Activated naive CD4-positive, alpha-beta T cell treated with anti-CD3 and anti-CD28 coated beads, Interleukin-2, amount 10 ng/mL, durations not matched to agents 5 hours and 36 hours (primary cell): ENCODE measurements at places on chromosomes 3 and 15. TPM values are rescaled to one million over a fixed set of nuclear protein-coding genes. Genes with fewer than 3 reads are reported as not detected.

THSD4 gene
- not detected for total RNA-seq

FBXL22 gene
- 0.77 TPM for total RNA-seq

ZDHHC19 gene
- total RNA-seq: not detected

PLA2G4E gene
- total RNA-seq: not detected

A4GNT gene
- total RNA-seq: not detected

FAM219B gene
- total RNA-seq: 89.5 TPM

C3orf22 gene
- total RNA-seq: not detected

PARP3 gene
- total RNA-seq: 23.2 TPM

TLR9 gene
- total RNA-seq: 0.14 TPM

SLC27A2 gene
- 5.7 TPM for total RNA-seq

CHAC1 gene
- total RNA-seq: 7.3 TPM

ENTPD3 gene
- total RNA-seq: not detected

PIERCE2 gene
- 0.35 TPM for total RNA-seq

ARNT2 gene
- total RNA-seq: not detected

GMPPB gene
- 48.1 TPM for total RNA-seq

TRIM42 gene
- not detected for total RNA-seq

ACOX2 gene
- total RNA-seq: not detected

TRPM1 gene
- not detected for total RNA-seq

TMEM40 gene
- not detected for total RNA-seq

CLRN1 gene
- not detected for total RNA-seq

SIDT1 gene
- 21.9 TPM for total RNA-seq

CLDN16 gene
- not detected for total RNA-seq

STAB1 gene
- not detected for total RNA-seq

SLC28A1 gene
- not detected for total RNA-seq

SYNPR gene
- not detected for total RNA-seq

CX3CR1 gene
- total RNA-seq: 0.83 TPM

IL17RB gene
- 5.2 TPM for total RNA-seq

KLHL25 gene
- total RNA-seq: 5.8 TPM

CADPS gene
- not detected for total RNA-seq

TRPC1 gene
- 1.0 TPM for total RNA-seq

MYLK gene
- not detected for total RNA-seq

SPRED1 gene
- 0.45 TPM for total RNA-seq

ZBED2 gene
- 2.3 TPM for total RNA-seq

SLC49A4 gene
- 3.9 TPM for total RNA-seq

XCR1 gene
- not detected for total RNA-seq

ZNF774 gene
- total RNA-seq: 1.1 TPM

SLC7A14 gene
- not detected for total RNA-seq

CDHR4 gene
- not detected for total RNA-seq

SLCO2A1 gene
- not detected for total RNA-seq
